ENCODE measurements at places on chromosomes 5 and 9.

DNA sequence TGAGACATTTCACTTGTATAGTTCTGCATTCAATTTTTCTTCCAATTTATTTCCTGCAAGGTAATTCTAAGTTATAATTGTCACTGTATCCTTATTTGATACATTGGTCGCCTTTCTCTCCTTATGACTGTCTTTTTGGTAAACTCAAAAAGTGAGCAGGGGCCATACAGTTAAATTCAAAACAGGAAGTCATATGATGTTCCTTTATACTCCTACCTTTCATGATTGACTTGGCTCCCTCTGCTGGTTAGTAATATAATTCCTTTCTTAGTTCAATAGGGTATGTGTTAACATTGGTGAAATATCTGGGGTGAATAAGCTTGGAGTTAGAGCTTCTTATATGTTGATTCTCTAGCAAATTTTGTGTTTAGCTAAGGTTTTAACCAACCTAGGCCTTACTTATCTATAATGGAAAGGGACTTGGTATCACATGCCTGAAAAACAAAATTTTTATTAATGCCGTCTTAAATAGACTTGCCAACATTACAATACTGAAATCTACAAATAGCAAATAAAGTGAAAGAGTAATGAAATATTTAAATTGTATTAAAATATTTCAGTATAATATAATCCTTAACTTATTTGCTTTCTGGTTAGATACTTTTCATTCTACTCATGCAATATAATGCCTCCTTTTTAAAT is 6.0 kb upstream of the NIPBL start:
- DNase-seq: peak; percentile 57

- DNase-seq: no peak
These were observed 60.3 kb downstream of the CXXC5 start for GRCh38 chr5:139708434-139708861.

- DNase-seq: no peak
These were observed 648.2 kb downstream of the MAT2B start for GRCh38 chr5:164153469-164154172.

DNA sequence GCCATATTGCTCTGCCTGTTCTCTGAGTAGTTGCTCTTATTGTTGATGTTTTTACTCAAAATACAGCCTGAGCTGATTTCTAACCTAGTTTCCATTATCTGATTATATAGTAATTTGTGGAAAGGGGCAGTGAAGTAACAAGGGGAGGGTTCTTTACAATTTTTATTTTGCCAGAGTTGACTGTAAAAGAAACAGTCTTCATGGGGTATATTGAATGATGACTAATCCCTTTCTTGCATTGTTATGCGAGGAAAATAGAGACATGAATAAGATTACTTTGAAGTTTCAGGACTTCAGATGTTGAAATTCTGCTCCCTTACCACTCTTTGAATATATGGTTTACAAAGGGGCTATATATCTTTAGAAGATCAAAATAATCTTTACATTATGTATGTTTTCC is 9.1 kb upstream of the LRRC70 start:
- no peak for DNase-seq

GRCh38 chr5:78908173-78909061 is 76.7 kb downstream of the ARSB start:
- peak; percentile 45 for DNase-seq

DNA sequence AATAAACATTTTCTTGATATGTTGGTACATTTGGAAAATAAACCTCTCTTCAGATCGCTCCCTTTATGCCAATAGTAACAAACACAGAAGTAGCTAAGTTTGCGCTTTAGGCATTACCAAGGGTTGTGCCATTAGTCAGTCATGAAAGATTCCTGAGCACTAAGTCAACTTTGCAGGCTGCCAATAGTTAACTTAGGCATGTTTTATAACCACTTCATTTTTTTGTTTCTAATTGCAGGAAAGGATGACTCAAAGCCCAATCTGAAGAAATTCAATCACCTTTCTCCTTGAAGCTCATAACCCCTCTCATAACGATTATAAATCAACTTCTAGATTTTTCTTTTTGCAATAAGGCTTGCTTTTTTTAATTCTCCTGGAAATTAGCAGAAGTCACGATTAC is 517.0 kb downstream of the AGTPBP1 start:
- DNase-seq: peak; percentile 73

- peak; percentile 82 for DNase-seq
These were observed 65.9 kb upstream of the PLPP1 start for GRCh38 chr5:55600497-55601203.

Data from HFFc6 (cell line).